ENCODE measurements at places on chromosomes 11 and 22.
A peak's percentile ranks its signal among the peaks of the same experiment; 100 is the strongest.

DNA sequence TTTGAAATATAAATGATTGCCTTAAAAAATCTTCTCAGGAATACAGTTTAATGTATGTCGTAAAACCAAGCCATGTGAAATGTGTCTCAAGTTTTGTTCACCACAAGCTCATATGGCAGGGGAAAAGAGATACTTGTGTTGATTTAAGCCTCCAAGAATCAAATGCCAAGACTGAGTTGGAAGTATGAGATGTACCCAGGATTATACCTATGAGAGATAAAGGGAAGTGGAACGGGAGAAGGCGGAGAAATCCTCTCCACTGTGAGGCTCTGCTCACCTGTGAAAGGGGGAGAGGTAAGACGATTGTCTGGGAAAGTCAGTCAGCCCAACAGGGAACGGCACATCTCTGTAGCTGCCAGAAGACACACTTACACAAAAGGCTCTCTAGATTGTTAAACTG lies 124.8 kb downstream of the TRPC6 start:
- no peak for DNase-seq

GRCh38 chr11:77207618-77208313 lies 79.7 kb downstream of the MYO7A start:
- DNase-seq, result no peak

DNA sequence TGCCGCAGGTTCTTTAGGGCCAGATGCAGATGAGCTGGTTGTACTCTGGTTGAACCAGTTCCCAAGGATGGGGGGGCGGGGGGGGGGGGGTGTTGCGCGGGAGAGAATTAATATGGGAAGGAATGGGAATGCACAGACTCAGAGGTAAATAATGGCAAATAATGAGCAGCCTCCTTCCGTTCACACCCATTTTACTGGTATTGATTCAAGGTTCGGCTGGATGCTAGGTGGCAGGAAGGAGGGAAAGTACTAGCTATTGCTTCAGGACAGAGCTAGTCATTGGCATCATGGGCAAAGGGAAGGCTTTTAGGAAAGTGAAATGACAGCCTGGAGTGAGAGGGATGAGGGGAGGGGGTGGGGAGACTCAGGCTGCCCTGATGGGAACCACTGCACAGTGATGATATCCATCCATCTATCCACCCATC lies at the start of gene VSTM5:
Gene VSTM5, minus strand, starts transcription at position 25 of the 425 bp plus-strand sequence. CDS start 116 bp downstream, outside the sequence.
- no peak for DNase-seq

- DNase-seq, result no peak
Observed at GRCh38 chr11:44906649-44907048, 44.0 kb downstream of the TP53I11 start.

- no peak for DNase-seq
Observed at GRCh38 chr11:10409207-10409661, 45.8 kb upstream of the AMPD3 start.

- DNase-seq, result no peak
Observed at GRCh38 chr22:50473088-50473487, 1.7 kb downstream of the SBF1 start.

GRCh38 chr22:31055635-31056159 lies 25.4 kb upstream of the SMTN start:
- DNase-seq, result peak; percentile 99

GRCh38 chr11:61270354-61271076 lies 24.6 kb downstream of the VWCE start:
- no peak for DNase-seq

GRCh38 chr11:96969251-96969650 lies 579.4 kb downstream of the JRKL start:
- DNase-seq, result no peak

DNA sequence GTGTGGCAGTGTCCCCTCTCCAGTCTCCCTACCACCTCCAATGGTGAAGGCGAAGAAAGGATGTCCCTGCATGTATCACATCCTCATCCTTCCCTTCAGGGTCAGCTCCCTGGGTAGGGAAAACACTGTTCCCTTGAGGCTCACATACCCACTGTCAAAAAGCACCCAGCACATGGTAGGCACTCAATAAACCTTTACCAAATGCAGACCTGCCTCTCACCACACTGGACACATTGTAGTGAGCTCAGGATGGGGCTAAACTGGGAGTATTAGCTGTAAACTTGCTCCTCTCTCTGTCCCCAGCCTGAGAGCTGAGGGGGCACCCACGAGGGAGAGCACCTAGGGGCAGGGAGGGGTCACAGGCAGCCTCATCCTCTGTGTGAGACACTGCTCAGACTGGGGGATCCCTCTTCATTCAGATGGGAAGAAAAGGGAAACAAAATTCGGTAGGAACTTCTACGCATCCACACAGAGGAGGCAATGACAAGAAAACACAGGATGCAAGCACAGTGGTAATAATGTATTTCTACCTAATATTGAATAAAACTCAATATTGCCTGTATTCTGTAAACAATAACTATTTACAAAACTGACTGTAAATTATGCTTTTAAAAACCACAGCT lies 101.6 kb upstream of the TOP3B start:
- no peak for DNase-seq

- no peak for DNase-seq
Observed at GRCh38 chr22:31915586-31915985, 28.7 kb upstream of the YWHAH start.

DNA sequence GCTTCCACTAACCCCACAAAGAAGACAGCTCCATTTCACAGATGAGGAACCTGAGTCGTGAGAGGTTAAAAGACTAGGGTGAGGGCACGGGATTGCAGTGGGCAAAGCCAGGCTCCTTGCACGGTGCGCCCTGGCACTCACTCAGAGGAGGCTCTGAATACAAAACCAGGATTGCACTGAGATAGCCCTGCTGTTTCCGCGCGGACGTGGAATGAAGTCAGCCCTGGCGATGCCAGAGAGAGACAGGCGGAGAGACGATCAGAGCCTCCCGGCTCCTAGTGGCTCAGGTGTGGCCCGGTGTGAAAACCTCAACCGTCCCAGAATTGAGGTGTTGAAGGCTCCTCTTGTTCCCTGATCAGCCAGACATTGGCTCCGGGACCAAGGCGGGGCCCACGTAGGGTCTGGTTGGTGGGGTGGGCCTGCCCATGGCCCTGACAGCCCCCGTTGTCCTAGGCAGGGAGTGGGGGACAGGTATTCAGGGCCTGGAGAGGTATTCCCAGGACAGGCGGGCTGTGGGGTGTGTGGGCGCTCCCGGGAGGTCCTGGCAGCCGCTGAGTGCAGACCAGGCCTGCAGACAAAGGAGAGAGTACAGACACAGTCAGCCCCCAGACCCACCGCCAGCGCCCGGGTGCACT lies 43.1 kb upstream of the LINC01488 start:
- DNase-seq, result no peak

GRCh38 chr22:41523464-41524221 lies 20.6 kb downstream of the POLR3H start:
- no peak for DNase-seq

- no peak for DNase-seq
Observed at GRCh38 chr22:39719559-39720450, 149.3 kb downstream of the CACNA1I start.

- DNase-seq, result peak; percentile 4
Observed at GRCh38 chr11:45225277-45225676, 60.9 kb downstream of the SYT13 start.

GRCh38 chr11:117647872-117648271 lies 149.1 kb downstream of the DSCAML1 start:
- no peak for DNase-seq

- no peak for DNase-seq
Observed at GRCh38 chr11:61512435-61512834, 3.9 kb downstream of the LRRC10B start.

GRCh38 chr11:114091516-114092397 lies 32.2 kb downstream of the ZBTB16 start:
- peak; percentile 63 for DNase-seq

DNA sequence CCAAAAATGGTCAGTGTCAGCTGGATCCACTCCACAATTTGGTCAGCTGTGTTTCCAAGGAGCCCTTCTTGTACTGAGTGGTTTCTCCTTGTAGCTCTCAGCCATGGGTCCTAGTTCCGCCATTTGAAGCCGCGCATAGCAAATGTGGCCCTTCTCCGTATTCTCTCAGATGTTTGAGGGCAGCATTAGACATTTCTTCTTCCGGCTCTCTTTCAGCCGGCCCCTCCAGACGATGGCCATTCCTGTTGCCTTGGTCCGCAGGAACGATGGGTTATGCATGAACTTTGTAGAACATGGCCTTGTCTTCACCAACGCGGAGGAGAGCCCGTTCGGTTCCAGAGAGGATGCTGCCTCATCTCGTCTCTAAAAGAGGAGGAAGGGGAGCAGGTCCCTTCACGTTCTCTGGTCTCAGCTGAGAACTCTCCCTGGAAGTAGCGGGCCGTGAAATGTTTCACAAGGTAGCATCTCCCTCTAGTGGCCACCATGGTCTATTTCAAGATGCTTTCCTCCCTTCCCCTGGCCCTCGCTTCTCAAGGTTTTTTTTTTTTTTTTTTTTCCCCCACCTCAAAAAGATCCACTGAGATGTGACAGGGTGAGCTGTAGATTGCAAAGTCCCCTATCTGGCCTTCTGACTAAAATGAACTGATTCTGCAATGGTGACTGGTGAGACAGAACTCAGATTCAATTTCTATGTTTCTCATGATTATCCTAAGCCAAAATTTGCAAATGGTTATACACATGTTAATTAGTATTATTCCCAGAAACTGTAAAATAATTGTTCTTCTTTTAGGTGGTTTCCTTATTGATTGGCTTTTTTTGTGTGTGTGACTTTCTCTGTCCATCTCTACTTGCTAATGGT lies 19.8 kb upstream of the PLET1 start:
- peak; percentile 82 for DNase-seq

GRCh38 chr11:86632499-86633269 lies 39.7 kb downstream of the ME3 start:
- peak; percentile 66 for DNase-seq

GRCh38 chr11:125166764-125167291 lies 2.3 kb downstream of the PKNOX2 start:
- DNase-seq, result peak; percentile 59
